Ureter (tissue), 1 donor: ENCODE measurements at places on chromosomes 6 and 20.

- no peak for DNase-seq
Observed at GRCh38 chr6:71499667-71500066, 211.1 kb downstream of the OGFRL1 start.

DNA sequence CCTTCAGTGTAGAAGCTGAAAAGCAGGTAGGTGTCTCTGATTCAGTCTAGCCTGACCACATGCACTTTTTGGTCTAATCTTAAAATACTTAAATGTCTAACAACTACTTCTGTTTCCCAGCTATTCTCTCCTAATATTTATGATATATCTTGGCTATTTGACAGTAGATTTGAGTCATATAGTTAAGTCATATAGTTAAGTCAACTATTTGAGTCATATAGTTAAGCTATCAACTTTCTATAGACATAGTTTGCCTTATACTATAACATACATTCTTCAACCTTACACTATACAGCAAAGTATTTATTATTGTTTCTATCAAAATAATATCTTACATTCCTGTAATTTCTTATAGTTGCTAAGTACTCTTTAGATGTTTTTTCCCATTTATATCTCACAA lies 110.9 kb downstream of the GMDS start:
- DNase-seq, result no peak

DNA sequence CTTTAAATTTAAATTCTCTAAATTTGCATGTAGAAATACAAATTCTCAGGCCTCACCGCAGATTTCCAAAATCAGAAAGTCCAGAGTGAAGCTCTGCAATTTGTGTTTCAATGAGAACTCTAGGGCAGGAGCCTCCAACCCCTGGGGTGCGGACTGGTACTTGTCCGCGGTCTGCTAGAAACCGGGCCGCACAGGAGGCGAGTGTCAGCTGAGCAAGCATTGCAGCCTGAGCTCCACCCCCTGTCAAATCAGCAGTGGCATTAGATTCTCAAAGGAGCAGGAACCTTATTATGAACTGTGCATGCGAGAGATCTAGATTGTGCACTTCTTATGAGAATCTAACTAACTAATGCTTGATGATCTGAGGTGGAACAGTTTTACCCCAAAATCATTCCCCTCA lies 203.0 kb upstream of the PCSK2 start:
- DNase-seq, result no peak

DNA sequence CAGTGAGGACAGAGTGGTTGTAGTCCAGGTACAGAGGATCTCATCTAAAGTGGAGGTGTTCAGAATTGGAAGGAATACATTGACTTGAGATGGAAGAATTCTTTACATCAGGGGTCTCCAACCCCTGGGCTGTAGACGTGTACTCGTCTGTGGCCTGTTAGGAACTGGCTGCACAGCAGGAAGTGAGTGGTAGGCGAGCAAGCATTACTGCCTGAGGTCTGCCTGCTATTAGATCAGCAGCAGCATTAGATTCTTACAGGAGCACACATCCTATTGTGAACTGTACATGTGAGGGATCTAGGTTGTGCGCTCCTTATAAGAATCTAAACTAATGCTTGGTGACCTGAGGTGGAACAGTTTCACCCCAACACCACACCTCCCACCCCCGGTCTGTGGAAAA lies 121.1 kb downstream of the CDKAL1 start:
- no peak for DNase-seq

GRCh38 chr6:120938876-120939472 lies 395.3 kb downstream of the TBC1D32 start:
- no peak for DNase-seq
